ENCODE measurements at places on chromosomes 3 and 15.
A peak's percentile ranks its signal among the peaks of the same experiment; 100 is the strongest.

GRCh38 chr3:115708540-115708939, 85.2 kb downstream of the GAP43 start:
- no peak for DNase-seq

- DNase-seq: no peak
Observed at GRCh38 chr3:159838938-159839337, 149.7 kb upstream of the IL12A start.

DNA sequence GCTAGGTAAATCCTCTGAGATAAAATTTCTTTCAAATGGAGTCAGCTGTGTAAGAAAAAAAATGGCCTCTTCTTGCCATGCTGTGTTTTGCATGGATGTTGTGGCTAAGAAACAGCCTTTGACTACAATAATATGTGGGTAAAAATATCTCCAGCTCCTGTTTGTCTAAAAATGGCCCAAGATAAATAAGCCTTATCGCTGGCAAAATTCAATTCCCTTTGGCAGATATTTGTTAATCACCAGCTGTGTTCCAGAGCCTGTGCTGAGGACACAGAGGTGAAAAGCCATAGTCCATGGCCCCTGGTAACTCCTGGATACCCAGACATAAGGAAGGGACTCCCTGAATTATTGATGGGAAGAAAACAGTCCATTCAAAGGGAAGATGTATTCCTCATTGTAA, 15.3 kb upstream of the RAMAC start:
- no peak for DNase-seq

DNA sequence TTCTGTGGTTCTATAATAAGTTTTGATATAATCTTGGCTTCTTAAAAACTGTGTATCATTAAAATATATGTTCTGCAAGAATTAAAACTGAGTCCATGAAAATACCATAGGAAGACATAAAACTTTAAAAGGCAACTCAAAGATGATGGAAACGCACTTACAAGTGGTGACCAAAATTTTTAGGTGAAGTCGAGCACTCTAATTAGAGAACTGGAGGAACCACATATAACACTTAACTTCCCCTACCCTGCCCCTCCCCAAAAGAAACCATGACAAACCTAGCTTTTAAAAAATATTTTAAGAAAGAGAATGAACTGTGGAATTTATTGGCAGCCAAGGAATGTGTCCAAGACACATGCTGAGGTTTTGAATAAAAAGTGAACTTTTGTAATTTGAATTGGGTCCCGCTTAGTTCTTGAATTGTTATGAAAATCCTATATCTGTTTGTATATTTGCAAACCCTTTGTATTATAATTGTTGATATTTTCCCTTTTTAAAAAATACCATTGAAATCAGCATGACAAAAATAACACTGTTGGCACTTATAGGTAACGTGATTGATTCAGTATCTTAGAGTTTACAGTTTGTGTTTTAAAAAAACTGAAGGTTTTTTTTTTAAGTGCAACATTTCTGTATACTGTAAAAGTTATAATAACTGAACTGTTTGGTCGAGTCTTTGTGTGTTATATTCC, 7.7 kb downstream of the NR2F2 start:
- DNase-seq: no peak

- DNase-seq: peak; percentile 51
Observed at GRCh38 chr15:70132139-70132538, 34.4 kb upstream of the TLE3 start.

GRCh38 chr15:82709081-82709420, 624 bp downstream of the AP3B2 start:
- DNase-seq: no peak

DNA sequence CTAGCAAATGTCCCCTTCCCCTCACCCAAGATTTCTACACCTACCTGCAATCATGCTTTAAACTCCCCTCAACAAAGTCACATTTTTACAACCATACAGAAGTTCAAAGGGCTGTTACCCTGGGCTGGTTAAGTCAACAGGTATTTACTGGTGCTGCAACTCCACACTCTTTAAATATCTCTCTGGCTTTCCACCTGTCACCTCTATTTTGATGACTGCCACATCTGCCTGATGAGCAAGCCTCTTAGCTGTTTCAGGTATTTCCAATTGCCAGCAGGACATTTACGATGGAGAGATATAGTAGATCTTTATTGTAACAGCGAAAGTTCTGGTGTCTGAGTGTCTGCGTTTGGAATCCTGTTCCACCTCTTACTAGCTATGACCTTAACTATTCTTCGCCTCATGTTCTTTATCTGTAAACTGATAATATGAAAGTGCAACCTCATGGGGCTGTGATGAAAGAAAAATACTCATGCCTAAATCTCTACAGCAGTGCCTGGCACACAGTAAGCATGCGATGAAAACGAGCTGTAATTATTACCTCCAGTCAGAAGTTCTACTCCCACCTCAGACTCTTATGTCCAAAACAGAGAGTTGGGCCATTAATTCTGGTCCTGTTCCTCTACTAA, 44.2 kb upstream of the TPM1 start:
- no peak for DNase-seq

- DNase-seq: no peak
Observed at GRCh38 chr15:88193415-88193814, 63.1 kb downstream of the NTRK3 start.

- no peak for DNase-seq
Observed at GRCh38 chr3:77372634-77373346, 332.9 kb downstream of the ROBO2 start.

- DNase-seq: peak; percentile 37
Observed at GRCh38 chr3:126352476-126353454, 4.4 kb downstream of the KLF15 start.

DNA sequence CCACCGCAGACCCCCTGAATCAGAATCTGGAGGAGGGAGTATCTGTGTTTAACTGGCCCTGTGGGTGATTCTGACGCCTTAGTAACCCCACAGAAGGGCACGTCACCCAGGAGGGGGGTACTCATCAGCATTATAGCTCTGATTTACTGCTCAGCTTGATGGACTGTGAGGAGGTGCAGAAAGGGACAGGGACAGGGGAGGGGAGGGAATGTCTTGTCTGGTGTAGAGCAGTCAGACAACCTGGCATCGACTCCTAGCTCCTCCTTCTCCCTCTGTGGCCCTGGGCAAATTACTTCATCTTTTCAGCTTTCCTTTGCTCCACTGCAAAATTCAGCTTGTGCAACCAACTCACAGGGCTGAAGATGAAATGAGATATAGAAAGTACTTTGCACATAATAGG, 42.3 kb upstream of the GLCE start:
- no peak for DNase-seq

GRCh38 chr3:170055209-170055608, 17.4 kb downstream of the GPR160 start:
- DNase-seq: no peak

DNA sequence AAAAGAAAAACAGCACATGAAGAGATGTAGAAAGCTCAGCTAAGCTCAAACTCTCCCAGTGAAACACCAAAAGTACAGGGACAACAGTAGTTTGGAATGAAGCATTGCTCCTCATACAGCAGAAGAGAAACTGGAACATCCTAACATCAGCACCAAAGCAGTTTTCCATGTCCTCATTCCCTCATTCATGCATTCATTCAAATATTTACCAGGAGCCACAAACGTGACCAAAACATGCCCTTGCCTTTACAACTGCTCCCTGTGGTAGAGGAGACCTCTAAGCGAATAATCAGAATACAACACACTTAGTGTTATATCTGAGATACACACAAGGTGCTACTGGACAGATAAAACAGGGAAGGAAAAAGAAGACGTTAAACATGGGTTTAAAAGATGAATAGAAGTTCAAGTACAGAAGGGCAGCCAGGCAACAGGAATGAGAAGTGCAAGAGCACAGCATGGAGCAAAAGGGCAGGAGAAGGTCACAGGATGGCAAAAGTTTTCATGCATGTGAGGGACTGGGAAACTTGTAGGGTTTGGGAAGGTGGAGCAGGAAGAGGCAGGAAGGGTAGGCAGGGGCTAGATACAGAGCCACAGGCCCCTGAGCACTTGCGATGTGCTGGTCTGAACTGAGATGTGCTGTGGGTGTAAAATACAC, 58.5 kb upstream of the LMCD1 start:
- no peak for DNase-seq

- DNase-seq: no peak
Observed at GRCh38 chr3:30872879-30873278, 21.6 kb downstream of the GADL1 start.

- no peak for DNase-seq
Observed at GRCh38 chr15:61659566-61660190, 400.6 kb downstream of the VPS13C start.

- DNase-seq: no peak
Observed at GRCh38 chr3:20343790-20344189, 157.8 kb upstream of the SGO1 start.

DNA sequence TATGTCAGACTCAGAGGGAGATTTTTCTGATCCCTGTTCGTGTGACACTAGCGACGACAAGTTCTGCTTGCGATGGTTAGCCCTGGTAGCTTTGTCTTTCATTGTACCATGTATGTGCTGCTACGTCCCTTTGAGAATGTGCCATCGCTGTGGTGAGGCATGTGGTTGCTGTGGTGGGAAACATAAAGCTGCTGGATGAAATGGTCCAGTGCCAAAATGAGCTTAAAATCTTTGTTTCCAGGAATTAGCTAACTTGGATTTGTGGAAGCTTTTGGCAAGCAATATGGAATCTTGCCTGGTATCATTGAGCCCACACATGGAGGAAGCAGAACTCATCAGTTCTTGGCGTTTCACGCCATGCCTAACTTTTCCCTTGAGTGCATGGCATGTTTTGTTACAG, 98.8 kb downstream of the SPRED1 start:
- DNase-seq: no peak

DNA sequence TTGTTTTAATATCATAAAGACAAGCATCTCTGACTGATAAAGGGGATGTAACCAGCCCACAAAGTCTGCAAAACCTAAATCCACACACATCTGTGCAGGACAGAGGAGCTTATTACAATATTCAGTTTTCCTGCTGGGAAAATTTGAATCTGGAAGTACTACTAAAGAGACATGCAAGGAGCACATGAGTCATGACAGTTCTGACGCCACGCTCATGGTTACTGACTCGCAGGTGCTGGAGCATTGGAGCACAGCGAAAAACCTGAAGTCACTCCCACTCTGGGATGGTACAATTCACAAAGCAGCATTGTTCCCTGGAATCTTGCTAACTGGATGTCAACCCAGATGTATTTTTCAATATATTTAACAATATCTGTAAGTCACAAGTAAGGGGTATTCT, 7.6 kb upstream of the ISL2 start:
- DNase-seq: no peak

- no peak for DNase-seq
Observed at GRCh38 chr3:38580450-38581382, 68.8 kb downstream of the SCN5A start.

Measured in inflammatory macrophage treated with lipopolysaccharide for 1 hour (primary cell).